HT-29 (cell line): ENCODE measurements at places on chromosomes 1 and 21.

DNA sequence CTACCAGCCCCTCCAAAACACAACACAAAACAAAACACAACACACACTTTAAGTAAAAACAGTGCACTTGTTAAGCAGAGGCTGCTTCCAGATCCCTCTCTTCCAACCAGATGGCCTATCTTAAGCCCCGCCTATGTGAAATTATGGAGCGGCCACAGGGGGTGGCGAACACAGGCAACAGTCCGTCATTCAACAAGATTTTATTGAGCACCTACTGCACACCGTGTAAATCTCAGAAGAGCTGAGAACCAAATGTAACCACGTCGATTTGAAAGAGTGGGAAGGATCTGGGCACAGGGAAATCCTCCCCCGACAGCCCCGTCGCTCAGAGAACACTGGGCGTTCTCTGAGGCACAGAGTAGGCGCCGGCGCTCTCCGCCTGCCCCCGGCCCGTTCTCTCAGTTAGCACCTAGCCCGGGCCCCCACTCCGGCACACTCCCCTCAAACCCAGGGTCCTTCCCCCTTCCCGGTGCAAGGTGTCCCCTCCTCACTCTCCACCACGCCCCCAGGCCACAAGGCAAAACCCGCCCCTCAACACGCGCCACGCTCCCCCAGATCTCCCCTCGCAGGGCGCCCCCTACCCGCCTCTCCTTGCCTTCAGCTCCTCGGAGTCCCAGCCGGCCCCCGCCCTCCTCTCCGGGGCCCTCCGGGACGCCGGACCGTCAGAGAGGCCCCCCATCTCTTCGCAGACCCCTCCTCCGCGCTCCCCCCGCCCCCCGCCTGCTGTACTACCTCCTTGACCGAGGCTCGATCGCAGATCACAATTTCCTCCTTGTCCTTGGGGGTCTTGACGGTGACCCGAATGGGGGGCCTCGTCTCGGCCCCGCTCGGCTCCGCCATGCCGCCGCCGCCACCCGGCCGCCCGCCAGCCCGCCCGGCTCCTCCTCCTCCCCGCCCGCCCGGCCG lies 483 bp downstream of the UBQLN4 start:
- peak; percentile 72 for DNase-seq

DNA sequence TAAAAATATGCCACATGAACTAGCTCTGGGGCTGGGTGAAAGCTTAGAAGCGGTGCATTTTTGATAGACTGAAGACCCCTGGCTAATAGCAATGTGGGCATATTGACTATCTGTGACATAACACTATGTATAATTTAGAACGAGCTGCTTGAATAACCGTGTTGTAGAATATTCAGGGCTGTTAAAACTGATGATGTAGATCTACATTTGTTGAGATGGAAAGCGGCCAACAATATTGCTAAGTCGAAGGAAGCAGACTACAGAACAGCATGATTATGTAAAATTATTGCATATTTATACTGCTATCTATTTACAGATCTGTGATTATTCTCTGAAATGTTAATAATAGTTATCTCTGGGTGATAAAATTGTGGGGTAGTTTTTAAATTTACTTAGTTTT lies 41.1 kb upstream of the BCL10 start:
- DNase-seq = no peak

GRCh38 chr1:166470441-166470840 lies 303.6 kb upstream of the FAM78B start:
- DNase-seq = no peak

GRCh38 chr1:229240532-229240931 lies 30.4 kb upstream of the RAB4A start:
- DNase-seq = no peak

DNA sequence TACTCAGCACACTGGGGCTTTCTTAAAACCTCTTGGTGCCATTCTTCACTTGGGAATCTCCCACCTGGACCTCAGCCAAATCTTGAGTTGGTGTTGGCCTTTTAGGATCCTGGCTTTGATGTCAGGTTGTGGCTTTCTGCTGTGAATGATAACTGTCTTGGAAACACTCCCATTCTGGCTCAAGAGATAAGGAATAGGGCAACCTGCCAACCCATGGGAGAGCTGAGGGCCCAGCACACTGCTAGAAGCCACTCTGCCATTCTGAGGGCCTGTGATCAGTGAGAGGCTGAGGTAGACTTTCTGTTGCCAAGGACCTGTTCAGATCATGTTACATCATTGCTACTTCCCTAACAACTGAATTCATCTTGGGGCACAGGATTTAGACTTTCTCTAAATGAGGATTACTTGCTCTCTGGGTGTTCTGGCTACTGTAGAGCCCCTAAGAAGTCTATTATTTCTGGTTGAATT lies 45.8 kb downstream of the TTC39A start:
- DNase-seq = peak; percentile 38

DNA sequence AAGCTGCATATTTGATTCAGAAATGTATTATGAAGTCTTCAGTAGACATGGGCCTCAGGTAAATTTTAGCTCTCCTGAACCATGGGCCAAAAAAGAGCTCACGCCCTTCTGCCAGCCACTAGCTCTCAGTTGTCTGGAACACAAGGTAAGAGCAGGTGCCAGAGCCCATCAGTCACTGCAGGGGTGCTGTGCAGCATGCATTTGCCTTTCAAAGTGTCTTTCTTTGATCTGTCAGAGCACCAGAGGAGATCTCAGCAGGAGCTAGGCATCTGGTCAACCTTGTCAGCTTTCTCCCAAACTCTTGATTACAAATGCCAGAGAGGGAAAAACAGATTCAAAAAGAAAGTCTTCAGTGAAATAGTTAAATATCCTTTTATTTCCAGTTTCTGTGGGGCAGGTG lies 332.3 kb downstream of the COL11A1 start:
- no peak for DNase-seq

GRCh38 chr1:88847643-88848042 lies 43.7 kb downstream of the GTF2B start:
- no peak for DNase-seq

DNA sequence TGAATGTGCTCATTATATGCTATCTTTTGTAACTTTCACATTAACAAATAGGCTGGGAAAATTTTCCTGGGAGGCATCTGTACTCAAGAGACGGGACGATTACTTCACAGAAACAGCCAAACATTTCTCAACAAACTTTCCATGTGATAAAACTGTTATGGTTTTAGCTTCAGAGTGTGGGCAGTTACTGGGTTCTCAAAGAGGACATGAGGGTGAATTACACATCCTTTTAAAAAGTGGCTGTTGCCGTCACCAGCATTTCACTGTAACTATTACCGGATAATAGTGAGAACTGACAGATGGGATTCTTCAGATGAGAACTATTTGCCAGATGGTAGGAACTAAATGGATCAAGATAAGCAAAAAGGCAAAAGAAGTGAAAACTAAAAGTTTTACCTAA lies 109.1 kb downstream of the APP start:
- DNase-seq = no peak

DNA sequence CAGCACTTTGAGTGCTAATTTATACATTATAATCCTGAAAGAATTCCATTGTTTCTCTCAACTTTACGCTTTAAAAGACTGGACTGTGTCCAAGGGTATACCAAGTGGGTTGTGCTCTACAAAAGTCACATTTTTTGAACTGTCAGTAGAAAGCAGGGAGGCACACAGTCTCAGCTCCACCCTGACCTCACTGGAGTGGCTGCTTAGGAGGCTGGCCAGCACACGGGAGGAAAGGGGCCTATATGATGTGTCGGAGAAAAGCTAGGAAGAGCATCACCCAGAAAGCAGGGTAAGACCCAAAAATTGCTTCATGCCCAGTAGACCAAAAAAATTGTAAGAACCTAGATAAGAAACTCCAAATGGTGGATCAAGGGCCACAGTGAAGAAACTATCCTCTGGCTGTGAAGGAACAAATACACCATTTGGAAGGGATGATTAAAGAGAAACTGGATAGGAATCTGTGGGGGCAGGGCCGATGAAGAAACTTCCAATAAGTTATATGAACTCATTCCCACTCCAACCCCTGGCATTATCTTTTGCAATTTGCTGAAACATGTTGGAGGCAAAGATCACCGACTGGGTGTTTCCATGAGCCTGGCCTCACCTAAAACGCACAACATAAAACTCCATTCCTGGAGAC lies 1.9 kb downstream of the S100A10 start:
- DNase-seq = peak; percentile 53

DNA sequence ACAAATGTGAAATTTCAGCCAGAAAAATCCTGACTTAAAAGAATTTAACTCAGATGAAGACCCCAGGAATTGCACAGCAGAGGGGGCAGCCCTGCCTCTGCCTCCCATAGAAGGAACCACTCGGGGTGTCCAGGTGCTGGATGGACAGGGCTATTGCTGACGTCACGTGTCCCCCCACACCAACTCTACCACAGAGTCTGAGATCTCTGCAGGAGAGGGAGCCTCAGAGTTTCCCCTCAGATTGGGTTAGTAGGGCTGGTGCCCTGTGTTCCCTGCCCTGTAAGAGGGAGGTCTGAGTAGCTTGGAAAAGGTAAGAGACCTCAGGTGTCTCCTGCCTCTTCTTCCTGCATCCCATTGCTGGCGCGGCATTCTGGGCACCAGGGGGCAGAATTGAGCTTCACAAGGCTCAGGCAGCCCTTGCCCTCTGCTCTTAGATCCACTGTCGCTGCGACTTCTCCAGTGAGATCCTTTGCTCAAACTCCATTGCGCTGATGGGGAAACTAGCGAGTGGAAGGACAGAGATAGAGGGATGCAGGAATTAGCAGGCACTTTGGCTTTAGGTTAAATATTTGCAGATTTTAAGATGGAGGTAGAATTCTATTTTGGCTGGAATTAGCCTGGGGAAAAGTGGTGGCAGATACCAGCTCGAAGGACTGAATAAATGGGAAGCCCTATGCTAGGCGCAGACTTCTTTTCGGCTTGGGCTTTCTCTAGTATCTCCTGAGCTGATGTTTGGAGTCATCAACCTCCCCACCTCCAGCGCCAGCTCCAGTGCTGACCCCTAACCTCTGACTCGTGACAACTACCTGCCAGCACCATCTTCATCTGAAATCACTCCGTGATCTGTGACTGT lies 42.8 kb upstream of the DMBX1 start:
- peak; percentile 93 for DNase-seq

DNA sequence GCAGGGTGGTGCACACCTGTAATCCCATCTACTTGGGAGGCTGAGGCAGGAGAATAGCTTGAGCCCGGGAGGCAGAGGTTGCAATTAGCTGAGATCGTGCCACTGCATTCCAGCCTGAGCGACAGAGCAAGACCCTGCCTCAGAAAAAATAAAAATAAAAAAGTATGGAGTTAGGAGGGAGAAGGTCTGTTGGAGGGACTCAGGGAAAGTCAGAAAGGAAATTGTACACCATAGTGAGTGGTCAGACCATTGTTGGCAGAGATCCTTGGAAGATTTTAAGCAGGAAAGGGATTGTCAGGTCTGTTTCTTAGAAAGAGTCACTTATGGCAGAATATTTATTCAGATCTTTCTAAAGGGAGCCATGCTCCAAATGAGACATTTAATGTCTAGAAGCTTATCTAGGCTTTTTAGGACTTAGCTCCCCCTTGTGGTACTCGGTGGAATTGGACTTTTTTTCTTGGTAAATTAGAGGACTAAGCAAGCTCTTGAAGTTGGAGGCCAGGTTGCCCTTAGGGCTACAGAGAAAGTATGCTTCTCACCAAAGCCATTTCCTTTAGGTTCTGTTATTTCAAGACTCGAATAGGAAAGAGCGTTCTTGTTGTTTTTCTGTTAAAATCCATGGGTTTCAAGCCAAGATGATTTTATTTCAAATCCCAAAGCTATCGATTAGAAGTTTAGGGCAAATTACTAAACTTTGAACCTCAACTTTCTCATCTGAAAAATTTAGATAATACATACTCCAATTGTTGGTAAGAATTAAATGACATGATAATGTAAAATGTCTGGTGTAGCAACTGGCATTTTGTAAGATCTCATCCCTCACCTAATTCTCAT lies 16.5 kb downstream of the MIA3 start:
- peak; percentile 99 for DNase-seq

- DNase-seq = no peak
Observed at GRCh38 chr1:113983391-113983790, 4.1 kb downstream of the OLFML3 start.

GRCh38 chr1:9482403-9482802 lies 56.9 kb upstream of the SLC25A33 start:
- DNase-seq = no peak

DNA sequence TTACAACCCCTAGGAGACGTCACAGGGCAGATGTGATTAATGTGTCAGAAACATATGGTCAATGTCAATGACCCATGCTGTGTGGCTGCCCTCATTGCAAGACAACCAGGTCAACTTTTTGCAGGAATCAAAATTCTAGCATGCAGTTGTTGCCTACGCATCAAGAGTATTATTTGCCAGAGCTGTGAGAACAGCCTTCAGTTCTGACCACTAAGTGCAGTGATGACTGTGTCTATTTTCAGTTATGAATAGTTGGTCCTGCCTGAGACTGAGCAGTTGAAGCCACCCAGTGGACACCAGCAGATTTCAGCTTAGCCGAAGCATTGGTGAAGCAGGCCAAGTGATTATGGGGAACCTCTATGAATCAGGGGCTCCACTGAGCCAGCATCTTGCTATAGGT lies 47.3 kb downstream of the LYPLAL1 start:
- no peak for DNase-seq

DNA sequence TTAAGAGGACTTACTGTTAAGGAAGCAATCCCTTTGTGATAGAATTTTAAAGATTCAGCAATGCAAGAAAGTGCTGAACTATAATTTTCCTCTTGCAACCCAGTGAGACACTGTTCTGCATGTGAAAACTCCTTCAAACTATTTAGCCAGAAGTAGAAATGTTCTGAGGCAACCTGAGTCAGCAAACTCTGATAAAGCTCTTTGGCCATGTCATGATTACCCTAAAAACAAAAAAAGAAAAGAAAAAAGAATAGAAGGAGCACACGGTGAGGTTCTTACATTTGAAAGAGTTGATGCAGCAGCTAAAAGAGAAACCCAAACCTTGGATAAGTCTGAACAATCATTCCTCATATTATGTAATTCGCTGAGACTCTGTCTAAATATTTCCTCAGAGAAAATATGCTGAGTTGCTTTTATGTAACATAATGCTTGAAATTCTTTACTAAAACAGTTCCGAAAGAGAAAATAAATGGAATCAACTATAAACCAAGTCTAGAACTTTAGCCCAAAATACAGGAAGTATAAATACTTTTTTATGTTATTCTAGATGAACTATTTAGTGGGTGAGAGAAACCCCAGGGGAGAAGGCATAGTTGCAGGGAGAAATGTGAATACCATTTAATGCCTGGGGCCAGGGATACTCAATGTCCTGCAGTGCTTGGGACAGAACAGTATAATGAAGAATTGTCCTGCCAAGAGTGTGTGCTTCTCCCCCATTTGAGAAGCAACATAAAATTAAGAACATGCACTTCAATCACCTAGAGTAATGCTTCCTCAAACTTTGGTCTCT lies 60.0 kb downstream of the INTS7 start:
- no peak for DNase-seq

- DNase-seq = peak; percentile 98
Observed at GRCh38 chr1:26862781-26863684, at the start of gene SFN. Gene SFN (plus strand): TSS chr1:26863149. CDS start chr1:26863213, 64 bp downstream.
